Fibroblast of skin of left biceps (primary cell): ENCODE measurements at places on chromosomes 16 and 17.

GRCh38 chr17:66612993-66613392 lies 221.9 kb upstream of the CACNG5 start:
- DNase-seq = no peak

DNA sequence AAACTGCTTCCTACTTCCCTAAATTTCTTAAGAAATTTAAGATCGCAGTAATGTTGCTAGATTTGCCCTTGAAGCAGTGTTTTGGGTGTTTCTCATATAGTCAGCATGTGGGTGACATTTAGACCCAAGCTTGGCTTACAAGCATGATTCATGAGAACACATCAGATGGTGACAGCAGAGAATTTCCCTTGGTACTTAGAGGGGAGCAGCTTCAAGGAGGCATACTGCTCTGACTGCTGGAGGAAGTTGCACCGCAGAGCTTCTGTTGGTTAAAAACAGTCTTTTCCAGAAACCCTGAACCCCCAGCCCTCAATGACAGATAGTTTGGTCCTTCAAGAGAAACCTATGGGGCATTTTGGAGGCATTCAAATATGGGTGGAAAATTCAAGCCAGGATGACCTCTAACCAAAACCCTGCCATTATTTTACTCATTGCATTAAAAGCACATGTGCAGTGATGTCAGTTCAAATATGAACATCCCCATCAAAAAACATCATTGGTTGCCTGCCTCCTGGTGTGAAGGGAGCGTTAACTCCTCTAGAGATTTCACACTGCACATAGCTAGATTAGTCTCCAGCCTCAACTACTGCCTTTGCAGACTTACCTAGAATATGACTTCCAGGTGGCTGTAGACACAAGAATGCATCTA lies 201.5 kb upstream of the CACNG5 start:
- DNase-seq = peak; percentile 47

DNA sequence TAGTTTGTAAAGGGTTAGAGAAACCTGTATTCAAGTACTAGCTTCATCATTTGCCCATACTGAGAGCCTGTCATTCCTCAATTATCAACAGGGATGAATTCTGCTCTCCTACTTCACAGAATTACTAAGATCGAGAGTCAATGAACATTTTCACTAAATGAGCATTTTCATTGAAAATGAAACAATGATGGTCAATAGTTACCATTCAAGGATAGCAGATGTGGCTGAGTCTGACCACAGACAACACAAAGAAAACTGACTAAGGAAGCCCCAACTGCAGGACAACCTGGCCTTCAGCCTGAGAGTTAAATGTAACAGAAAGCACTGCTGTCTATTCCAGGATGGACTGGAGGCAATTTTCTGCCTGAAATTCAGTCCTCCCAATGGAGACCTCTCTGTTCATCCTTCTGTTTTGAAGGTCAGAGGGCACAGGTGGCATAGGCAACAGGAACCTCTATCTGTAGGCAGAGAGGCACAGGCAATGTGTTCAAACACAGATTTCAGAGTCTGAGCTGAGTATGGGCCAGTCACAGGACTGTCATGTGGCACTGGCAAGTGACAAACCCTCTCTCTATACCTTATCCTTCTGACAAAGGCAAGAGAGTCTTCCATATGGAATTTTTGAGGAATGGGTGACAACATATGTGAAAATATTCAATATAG lies 19.5 kb downstream of the TRAF4 start:
- DNase-seq = no peak

DNA sequence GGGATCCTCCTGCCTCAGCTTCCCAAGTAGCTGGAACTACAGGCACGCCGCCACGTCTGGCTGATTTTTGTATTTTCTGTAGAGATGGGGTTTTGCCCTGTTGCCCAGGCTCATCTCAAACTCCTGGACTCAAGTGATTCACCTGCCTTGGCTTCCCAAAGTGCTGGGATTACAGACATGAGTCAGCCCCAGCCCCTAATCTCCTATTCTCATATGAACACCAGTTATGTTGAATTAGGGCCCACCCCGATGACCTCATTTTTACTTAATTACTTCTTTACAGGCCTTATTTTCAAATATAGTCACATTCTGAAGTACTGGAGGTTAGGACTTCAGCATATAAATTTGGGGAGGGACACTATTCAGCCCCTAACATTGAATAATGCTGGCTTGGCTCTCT lies 49.2 kb downstream of the ZNRF1 start:
- DNase-seq = no peak

DNA sequence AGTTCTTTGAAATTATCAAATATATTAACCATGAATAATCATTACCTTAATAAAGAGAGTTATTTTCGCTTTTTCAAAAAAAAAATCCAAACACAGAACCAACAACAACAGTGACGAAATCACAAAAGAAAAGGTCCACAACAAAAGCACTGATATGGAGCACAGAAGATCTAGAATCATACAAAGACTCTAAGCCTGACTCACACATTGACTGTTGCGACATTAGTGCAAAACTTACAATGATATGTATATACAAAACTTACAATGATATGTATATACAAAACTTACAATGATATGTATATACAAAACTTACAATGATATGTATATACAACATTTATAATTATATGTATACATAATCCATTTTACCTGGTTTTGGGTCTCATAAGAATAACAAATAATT lies 117.7 kb downstream of the USP22 start:
- DNase-seq = no peak

DNA sequence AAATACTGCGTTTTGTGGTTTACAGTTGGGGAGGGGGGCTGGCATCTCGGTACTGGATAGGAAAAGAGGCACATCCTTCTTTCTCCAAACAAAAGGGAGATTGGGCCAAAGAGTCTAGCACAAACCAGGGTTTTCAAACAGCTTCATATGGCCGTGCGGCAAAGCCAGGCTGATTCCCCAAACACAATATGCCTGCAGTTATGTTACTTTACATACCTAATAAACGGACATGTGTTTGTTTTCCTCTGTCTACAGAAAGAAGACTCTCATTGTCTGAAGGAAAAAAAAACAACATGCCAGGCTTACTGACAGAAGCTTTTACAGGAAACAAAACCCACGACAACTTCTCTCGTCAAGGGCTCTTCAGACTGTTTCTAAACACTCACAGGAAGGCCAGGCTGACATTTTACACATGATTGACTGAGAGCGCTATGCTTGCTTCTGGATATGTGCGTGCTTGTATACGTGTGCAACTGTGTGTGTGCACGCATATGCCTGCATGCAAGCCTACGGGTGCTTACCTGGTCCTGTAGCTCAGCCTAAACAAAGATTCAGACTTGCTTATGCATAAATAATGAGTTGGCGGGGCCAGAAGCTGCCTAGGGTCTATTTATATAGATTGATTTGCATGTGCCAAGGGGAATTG lies 461.0 kb upstream of the C16orf82 start:
- no peak for DNase-seq

- DNase-seq = no peak
Observed at GRCh38 chr16:8474587-8474986, 115.7 kb downstream of the TMEM114 start.

- no peak for DNase-seq
Observed at GRCh38 chr17:56499799-56500388, 93.6 kb upstream of the NOG start.

DNA sequence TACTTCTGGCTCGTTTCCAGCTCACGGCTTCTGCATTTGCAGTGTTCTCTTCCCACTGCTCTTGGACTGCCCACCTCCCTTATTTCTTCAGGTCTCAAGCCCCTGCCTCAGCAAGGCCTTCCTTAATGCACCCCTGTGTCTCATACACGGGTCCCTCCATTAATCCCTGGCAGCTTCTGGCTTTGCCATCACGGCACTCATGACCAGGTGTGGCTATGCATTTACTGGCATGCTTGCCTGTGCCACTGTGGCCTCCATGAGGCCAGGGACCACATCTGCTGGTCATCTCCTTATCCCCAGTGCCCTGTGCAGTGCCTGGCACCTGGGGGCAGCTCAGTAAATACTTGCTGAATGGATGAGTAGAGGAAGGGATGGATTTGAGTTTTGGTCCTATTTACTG lies 114.1 kb downstream of the C16orf78 start:
- no peak for DNase-seq

- no peak for DNase-seq
Observed at GRCh38 chr16:15571557-15571956, 71.4 kb downstream of the MARF1 start.

DNA sequence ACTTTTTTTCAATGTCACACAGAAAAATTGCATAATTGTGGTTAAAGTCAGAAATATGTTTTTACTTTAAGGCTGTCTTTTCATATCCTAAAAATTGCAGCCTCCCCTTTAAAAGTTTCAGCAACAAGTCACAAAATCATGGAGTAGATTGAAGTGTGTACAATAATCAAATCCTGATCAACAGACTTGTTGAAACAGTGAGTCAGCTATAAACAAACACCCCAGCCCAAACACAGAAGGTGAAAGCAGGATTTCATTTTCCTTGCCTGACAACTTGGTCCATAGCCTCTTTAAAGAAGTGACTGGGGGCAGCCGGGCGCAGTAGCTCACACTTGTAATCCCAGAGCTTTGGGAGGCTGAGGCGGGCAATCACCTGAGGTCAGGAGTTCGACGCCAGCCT lies 59.9 kb downstream of the WNT3 start:
- DNase-seq = no peak

DNA sequence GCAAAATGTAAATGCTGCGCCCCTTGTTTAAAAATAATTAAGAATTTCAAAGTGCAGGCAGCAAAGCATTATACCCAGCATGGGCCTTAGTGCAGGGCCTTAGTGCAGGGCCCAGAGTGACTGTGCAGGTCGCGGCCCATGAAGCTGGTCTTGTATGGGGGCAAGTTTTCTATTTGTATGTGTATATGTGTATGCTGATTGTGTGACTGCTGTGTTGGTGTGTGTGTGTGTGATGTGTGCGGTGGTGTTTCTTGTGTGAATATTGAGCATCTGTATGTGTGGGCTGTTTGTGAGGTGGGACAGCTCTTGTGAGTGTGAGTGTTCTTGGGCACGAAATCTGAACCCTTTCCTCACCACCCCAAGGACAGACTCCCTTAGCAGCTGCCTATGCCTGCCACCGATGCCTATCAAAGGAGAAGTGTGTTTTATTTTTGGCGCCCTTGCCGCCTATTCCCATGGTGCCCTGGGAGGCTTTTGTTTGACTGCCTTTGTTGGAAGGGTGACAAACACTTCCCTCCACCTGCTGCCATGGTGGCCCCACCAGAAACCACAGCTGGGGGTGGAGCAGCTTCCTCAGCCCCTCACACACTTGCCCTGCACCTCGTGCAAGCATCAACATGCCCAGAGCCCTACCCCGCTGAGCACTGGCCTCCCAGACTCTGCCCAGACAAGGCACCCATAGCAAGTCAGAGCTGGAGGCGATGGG lies 18.0 kb downstream of the CCR7 start:
- no peak for DNase-seq

DNA sequence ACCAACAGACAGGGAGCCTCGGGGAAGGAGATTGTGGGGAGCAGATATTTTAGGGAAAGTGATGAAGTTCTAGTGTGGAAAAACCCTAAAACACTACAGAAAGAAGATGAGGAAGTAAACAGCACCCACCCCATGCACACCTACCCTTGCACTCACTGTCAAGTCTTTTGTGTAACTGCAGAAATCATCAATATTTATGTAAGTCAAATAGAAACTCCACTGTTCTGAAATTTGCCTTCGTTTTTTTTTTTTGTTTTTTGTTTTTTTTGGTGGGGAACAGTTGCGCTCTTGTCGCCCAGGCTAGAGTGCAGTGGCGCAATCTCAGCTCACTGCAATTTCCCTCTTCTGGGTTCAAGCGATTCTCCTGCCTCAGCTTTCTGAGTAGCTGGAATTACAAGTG lies 273.4 kb downstream of the CPPED1 start:
- no peak for DNase-seq

DNA sequence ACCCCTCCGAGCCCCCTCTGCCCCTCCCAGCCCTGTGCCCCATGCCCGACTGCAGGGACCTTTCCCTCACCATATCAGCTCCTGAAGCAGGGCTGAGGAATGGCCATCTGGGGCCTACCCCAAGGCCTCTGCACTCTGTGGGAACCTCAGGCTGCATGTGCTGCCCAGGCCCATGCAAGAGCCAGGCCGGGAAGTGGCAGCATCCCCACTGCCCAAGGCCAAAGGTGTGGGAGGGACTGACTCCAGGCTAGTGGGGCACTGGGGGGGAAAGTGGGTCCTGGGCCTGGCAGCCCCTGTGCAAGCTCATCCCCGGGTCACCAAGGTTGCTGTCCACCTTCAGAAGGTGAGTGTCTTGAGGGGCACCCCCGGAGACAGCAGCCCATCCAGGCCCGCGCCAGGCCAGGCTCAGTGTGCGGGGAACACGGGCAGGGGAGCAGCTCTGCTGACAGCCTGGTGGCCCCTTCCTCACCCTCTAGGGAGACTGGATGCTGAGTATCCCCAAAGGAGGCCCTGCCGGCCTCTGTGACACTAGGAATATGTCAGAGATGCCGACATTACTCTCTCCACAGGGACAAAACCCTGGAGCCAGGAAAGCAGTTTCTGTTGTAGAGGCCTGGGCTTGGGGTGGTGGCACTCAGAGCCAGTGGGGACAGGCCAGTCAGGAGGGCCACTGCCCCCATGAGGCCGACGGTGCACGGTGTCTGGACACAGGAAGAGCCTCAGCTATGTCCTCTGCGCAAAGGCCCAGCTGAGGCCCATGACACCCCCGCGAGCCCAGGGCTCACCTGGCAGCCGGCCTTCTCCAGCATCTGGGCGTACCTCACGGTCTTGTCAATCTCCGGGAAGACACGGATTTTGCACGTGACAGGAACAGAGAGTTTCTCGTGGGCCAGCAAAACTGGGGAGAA lies 3.3 kb downstream of the DUS1L start:
- DNase-seq = no peak

- no peak for DNase-seq
Observed at GRCh38 chr16:61780161-61780560, 256.1 kb downstream of the CDH8 start.

GRCh38 chr16:53031323-53031942 lies 21.3 kb downstream of the CHD9NB start:
- DNase-seq = no peak

DNA sequence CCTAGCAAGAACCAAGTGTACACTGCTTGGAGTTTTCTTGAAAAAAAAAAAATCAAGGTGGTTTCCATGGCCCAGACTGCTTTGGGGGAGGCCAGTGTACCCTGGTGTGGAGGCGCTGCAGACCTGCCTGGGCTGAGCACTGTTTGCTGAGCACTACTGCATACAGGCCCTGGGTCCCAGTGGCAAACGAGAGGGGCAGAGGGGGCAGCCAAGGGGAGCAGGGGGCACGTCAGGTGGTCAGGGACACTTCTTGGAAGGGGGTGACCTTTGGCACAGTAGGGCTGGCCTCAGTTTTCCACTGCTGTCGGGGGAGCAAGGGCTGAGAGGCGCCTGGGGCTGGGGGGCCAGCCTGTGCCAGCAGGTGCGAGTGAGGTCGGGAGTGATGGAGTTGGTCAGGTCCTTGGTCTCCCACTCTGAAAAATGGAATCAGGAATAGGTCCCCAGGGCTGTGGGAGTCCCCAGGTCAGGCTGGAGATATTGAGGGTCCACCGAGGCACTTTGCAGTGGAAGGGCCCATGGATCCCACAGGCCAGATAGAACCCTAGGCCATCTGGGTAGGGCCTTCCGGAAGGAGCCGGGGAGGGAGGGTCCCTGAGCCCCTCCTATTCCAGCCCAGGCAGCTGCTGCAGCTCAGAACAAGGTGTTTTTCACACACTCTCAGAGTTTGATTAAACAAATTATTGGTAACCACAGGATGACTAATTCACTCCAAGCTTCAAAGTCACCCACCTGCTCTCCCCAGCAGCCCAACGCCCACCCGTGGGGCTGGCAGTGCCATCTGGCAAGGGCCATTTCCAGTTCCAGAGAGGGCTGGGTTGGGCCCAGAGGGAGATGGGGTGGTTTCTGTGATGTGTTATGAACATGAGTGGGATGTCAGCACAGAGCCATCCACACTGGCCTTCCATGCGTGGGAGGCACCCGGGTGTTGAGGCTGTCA lies 3.5 kb downstream of the ZFPM1 start:
- DNase-seq = no peak
